Activated effector memory CD4-positive, alpha-beta T cell treated with anti-CD3 and anti-CD28 coated beads, Interleukin-2, amount 50 U/mL, for 16 hours (primary cell): ENCODE measurements at places on chromosomes 7 and 10.

GRCh38 chr7:17944720-17945119 lies 4.4 kb upstream of the SNX13 start:
- DNase-seq, result no peak

DNA sequence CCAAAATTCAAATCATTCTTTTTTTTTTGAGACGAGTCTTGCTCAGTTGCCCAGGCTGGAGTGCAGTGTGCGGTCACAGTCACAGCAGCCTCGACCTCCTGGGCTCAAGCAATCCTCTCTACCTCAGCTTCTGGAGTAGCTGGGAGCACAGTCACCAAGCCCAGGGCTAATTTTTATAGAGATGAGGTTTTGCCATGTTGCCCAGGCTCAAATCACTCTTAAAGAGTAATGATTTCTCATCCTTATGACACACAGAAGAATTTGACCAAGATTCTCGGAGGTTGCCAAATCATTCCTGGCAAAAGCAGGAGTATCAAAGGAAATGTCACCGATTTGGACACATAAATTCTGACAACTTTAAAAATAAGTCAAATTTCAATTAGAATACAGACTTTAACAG lies 39.1 kb downstream of the SIRT1 start:
- no peak for DNase-seq

DNA sequence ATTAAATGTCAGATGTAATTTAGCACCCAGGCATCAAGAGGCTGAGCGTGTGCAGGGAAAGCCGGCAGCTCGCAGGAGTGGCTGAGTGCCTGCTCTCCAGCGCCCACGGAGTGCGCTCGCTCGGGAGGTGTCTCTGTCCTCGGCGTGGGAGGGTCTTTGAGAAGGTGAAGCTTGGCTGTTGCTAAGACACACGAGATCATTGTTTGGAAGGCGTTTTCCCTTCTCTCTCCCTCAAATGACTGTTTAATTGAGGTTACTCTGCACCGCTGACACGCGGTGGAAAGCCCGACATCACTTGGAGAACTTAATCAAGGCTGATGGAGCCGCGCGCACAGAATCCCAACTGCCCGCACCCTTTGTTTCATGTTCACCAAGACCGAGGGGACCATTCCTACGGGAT lies 414.6 kb downstream of the DNAJB6 start:
- no peak for DNase-seq

DNA sequence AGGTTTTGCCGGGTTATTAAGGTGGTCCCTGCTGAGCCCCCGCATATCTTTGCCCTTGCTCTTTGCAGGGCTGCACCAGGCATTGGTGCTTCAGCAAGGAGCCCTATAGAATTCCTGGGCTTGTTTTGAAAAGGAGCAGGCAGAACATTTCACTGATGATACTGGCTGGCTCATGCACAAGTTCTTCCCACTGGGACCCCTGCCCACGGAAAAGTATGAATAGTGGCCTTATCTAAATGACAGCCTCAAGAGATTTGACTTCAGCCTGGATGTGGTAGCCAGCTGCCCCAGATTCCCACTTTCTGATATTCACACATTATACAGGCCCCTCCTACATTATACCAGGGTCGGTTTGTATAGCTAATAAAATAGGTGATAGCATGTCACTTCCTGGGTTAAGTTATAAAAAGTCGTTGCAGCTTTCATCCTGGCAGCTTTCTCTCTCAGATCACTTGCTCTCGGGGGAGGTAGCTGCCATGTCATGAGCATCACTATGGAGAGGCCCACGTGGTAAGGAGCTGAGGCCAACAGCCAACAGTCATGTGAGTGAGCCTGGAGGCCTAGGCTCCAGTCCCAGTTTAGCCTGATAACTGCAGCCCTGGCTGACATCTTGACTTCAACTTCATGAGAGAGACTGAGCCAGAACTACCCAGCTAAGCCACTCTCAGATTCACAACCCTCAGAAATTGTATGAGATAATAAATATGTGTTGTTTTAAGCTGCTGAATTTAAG lies 16.8 kb upstream of the CRTAC1 start:
- DNase-seq, result no peak

GRCh38 chr10:43287056-43288007 lies 20.5 kb upstream of the RASGEF1A start:
- DNase-seq, result peak; percentile 85

GRCh38 chr10:70432101-70432500 lies 9.4 kb downstream of the NODAL start:
- DNase-seq, result peak; percentile 53

GRCh38 chr7:11192506-11192905 lies 218.8 kb downstream of the PHF14 start:
- no peak for DNase-seq

DNA sequence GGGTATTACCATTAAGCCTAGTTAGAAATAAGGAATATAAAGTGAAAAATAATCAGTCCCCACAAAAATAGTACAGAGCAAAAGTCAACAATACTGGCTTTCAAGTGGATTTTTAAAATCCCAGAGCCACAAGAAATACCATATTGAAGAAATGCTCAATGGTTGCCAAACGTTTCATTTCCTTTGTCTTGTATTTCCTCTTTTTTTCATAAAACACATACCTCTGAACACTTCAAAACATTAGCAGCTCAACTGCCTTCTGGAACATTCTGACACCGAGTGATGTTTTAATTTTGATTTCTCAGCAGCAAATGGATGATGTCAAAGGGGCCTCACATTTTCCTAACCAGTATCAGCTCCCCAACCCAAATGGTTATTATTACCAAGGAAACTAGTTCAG lies 10.5 kb downstream of the NOD1 start:
- DNase-seq, result no peak

DNA sequence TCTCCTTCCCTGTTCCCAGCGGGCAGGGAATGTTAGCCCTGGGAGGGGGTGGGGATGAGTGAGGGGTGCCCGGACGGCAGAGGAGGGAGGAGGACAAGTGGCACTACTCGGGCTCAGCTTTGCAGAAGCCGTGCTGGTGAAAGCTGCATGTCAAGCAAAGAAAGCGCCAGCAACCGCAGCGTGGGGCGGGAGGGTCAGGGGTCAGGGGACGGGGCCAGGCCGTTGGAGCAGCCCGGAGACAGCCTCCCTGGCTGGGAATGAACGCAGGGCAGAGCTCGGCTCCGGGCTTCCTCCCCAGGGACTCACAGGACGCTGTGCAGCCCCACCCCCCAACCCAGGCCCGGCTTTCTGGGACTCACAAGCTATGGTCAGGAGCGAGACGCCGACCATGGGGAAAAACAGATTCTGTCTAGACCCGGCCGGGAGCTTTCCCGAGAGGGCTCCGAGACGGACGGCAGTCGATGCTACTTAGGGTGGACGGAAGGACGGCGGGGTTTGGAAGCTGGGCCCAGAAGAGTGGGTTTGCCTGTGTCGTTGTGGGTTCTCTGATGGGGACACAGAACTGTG lies 113.4 kb downstream of the VIPR2 start:
- DNase-seq, result no peak

DNA sequence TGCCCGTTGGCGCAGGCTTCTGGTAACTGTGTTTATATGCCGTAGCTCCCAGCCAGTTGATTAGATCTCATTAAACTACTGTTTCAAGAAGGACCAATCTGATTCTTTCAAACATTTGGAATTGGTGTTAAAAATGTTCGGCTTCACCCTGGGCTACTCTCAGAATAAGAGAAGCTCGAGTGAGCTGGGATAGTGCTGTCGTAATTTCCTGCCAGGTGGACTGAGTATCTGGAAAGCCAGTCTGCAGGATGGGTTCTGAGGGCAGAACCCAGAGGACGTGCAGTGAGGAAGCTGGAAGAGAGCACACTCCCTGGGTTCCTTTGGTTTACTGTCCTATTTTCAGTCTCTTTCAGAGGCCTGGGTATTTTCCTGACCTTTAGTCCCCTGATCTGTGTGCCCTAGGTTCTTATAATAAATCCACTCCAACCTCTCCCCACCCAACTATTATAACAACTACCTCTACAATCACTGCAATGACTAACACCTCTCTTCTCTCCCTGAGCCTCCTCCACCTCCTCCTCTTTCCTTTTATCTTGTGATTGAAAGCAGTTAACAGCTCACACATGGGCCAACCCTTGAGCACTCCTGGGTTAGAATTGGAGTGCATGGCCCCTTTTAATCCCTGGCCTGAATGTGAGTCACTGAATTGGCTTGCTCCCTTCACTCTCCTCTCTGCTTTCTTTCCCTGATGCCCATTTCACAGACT lies 63.0 kb downstream of the AOAH start:
- no peak for DNase-seq

DNA sequence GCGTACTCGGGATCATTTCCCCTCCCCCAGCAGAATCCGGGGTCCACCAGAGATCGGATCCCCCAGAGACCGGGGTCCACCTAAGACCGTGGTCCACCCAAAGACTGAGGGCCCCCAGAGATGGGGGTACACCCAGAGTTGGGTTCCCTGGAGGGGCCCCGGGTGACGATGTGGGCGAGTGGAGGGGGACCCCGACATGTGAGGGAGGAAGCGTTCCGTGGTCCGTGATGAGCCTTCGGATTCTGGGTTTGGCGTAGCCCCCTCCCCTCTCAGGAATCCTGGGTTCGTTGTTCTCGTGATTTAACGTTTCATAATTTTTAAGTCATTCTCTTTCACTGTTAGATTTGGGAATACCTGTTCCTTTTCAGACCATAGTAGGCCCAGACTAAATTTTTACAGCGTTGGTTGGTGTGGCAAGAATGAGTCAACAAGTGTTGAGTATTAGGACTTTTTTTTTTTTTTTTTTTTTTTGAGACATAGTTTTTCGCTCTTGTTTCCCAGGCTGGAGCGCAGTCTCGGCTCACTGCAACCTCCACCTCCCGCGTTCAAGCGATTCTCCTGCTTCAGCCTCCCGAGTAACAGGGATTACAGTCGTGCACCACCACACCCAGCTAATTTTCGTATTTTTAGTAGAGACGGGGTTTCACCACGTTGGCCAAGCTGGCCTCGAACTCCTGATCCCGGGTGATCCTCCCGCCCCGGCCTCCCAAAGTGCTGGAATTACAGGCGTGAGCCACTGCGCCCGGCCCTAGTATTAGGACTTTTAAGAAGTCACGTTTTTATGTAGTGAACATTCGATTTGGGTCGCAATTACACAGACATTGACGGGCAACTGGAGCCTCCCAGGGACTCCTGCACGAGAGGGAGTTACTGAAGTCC lies 672 bp downstream of the GTPBP4 start:
- peak; percentile 67 for DNase-seq

DNA sequence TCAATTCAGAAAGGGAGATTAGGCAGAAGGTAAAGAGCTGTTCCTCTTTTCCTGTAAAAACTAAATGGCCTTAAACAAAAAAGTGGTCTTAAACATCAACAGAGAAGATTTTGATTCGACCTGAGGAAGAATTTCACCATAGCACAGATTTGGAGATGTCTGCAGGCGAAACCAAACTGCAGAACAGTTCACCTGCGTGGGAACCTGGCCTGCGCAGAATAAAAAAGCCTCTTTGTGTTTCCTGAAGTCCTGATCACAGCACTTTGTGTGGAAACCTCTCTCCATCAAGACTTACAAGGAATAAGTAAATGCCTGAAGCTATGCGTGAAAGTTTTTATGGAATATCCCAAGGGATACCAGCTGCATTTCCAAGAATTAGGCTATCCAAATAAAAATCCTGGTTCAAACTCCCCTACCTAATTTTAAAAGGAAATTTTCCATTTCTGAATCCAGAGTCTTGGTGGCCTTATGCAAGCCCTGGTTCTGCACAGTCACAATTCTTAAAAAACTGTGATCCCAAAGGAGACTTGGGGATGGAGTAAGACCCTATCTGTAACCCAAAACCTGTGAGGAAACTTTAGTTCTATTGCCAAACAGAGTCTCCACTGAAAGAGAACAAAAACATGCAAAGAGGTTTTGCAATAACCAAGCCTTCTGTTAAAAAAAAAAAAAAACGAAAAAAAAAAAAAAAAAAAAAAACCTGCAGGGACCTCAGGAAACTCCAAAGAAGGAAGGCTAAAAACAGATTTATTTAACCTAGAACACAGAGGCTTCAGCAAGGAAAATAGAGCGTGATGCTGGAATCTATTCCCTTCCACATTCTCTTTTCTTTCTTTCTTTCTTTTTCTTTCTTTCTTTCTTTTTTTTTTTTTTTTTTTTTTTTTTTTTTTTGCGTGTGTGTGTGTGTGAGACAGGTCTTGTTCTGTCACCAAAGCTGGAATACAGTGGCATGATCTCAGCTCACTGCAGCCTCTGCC lies 10.4 kb downstream of the CALML3 start:
- no peak for DNase-seq

- DNase-seq, result no peak
Measured at GRCh38 chr7:108860615-108861014, 290.9 kb downstream of the DNAJB9 start.

DNA sequence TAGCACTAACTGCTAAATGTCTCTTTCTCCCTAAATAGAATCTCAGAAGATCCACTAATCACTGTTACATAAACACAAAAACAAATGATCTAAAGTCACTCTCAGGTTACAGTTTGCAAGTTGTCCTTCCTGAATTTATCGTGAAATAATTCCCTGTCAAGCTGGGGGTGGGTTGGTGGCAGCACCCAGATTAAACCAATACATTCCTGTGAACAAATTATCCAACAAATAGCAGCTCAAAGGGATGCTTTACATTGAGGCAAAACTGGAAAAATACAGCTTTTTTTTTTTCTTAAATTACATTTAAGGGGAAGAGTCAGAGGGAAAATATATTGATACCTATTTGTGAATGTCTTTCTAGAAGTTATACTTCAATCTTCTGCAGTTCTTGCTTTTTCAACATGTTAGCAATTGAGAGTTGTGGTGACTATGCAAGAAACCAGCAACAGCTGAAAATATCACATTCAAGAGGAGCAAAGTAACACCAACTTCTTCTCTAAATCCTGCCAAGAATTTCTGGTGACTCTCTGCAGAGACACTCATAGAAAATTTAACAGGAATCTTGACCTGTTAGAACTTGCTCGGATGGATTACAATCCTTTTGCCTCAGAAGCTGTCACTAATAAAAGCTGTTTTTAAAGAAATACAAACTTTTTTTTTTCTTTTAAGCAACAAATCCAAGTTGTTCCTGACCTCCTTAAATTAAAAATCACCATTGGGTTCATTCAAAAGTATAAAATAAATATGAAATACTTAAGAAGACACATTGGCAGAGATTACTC lies 18.9 kb downstream of the LMOD2 start:
- DNase-seq, result no peak

GRCh38 chr7:89334797-89335196 lies 539.3 kb upstream of the TEX47 start:
- no peak for DNase-seq

- DNase-seq, result no peak
Measured at GRCh38 chr7:108402865-108403264, 53.4 kb downstream of the NRCAM start.
